SJCRH30 (cell line): ENCODE measurements at places on chromosomes 1 and 21. TPM values are rescaled to one million over a fixed set of nuclear protein-coding genes. Genes with fewer than 3 reads are reported as not detected.
A peak's percentile ranks its signal among the peaks of the same experiment; 100 is the strongest.

CDA gene
- not detected in 2 replicates for total RNA-seq

AMY2B gene
- 0.26 and 0.43 TPM in 2 replicates for total RNA-seq

TMEM9 gene
- total RNA-seq: 83.5 and 87.4 TPM in 2 replicates

ZMPSTE24 gene
- total RNA-seq: 58.4 and 63.9 TPM in 2 replicates

PRR9 gene
- total RNA-seq: not detected in 2 replicates

SH2D2A gene
- total RNA-seq: 0.30 TPM in 1 of 2 replicates, not detected in the other

SH2D5 gene
- total RNA-seq: 8.4 and 10.7 TPM in 2 replicates

SLC22A15 gene
- total RNA-seq: not detected in 2 replicates

SAMD11 gene
- total RNA-seq: 39.0 and 39.2 TPM in 2 replicates

TP73 gene
- 13.1 and 14.9 TPM in 2 replicates for total RNA-seq

SLFNL1 gene
- total RNA-seq: 0.18 and 0.26 TPM in 2 replicates

- H3K27me3 ChIP-seq: no peaks in the 10 kb centered on the region
- peaks cover 7% of the 10 kb centered on the region; the same call in 1 of the 2 replicates for H3K36me3 ChIP-seq
- no peak for DNase-seq
These were observed 14.9 kb upstream of the CD101 start for GRCh38 chr1:116986421-116987255.

GRCh38 chr1:112729909-112730308 lies 14.8 kb upstream of the PPM1J start:
- no peaks in the 10 kb centered on the region for H3K36me3 ChIP-seq
- H3K4me3 ChIP-seq: no peak overlapping the region
- DNase-seq: no peak
- H3K4me1 ChIP-seq: no peaks in the 10 kb centered on the region
- 0 out of 2 replicates have a peak, but pooled peaks cover 3% of the 10 kb centered on the region for H3K27me3 ChIP-seq

DNA sequence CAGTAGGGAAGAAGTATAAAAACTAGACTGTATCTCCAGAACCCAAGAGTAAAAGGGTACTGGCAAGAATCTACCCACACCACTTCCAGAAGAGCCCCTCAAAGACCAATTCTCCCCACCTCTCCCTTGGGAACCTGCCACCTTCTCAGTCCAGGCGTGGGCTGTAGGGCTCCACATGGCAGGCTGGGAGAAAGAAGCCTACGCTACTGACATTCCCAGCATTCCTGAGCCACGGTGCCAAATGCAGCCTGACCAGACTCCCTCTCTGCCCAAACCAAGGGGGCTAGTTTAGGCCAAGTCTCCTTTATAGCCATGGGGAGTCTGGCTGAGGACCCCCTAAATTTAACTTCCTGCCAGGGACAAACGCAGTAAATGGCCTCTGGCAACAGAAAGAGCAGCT lies 2.0 kb downstream of the UBE2Q1 start:
- no peak for DNase-seq
- H3K27me3 ChIP-seq: no peaks in the 10 kb centered on the region
- peaks cover 2% of the 10 kb centered on the region; the same call in 1 of the 2 replicates for H3K4me1 ChIP-seq
- H3K4me3 ChIP-seq: peak overlapping the region; percentile 89
- H3K36me3 ChIP-seq: peaks cover 46% of the 10 kb centered on the region

DNA sequence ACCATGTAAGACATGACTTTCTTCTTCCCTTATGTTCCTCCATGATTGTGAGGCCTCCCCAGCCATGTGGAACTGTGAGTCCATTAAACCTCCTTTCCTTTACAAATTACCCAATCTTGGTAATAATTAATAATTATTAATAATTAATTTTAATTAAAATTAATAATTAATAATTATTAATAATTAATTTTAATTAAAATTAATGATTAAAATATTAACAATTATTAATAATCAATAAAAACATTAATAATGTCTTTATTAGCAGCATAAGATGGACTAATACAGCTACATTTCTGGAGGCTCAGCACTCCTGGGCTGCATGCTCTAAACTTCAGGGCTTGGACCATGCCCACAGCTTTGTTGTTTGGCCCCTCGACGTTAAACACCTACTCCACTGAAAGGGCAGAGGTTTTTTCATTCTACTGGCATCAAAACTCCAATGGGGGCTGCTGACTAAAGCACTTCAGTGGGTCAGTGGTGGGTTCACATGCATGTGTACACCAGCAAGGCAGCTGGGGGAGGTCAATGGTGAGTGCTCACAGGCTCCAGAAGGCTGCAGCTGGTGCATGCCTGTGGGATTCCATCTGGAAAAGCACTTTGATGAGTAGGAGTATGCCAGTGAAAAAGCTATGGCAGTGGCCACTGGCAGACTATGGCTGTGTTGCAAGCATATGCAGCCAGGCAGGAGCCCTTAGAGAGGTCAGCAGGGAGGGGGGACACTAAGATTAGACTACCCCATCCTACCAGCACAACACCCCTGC lies 561.3 kb downstream of the NCAM2 start:
- no peaks in the 10 kb centered on the region for H3K27me3 ChIP-seq
- no peak for DNase-seq
- no peaks in the 10 kb centered on the region for H3K36me3 ChIP-seq
- H3K4me1 ChIP-seq: no peaks in the 10 kb centered on the region
- no peak overlapping the region for H3K4me3 ChIP-seq
- H3K27ac ChIP-seq: no peak overlapping the region

- H3K27me3 ChIP-seq: no peaks in the 10 kb centered on the region
- H3K4me3 ChIP-seq: no peak overlapping the region
- no peaks in the 10 kb centered on the region for H3K4me1 ChIP-seq
- no peak overlapping the region for H3K27ac ChIP-seq
These were observed 11.2 kb downstream of the RPL5 start for GRCh38 chr1:92843046-92843423.

DNA sequence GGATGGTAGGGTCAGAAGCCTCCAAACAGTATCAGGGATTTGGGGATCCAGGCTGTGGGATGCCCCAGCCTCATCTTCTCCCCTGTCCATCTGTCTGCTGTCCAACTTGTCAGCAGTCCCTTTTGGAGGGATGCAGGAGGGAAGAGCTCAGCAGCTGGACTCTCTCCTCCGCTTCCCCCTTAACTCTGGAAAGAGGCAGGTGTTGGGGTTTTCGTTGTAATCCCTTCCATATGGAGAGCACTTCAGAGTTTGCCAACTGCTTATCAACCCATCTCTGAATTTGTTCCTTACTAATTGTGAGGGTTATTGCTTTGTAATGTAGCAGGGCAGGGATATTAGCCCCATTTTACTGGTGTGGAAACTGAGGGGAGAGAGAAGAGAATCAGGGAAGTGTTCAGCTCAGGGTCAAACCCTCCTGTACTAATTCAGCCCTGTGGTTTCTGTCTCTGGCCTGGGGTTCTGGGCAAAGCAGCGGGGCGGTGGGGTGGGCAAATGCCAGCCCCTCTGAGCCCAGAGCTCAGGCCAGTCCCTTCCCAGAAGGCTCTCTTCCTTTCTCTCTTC lies 3.2 kb downstream of the CITED4 start:
- H3K27me3 ChIP-seq: no peaks in the 10 kb centered on the region
- no peak overlapping the region for H3K27ac ChIP-seq
- no peaks in the 10 kb centered on the region for H3K36me3 ChIP-seq
- peaks cover 25% of the 10 kb centered on the region for H3K4me1 ChIP-seq

GRCh38 chr1:14937288-14937949 lies 216.1 kb upstream of the TMEM51 start:
- DNase-seq: no peak
- H3K36me3 ChIP-seq: no peaks in the 10 kb centered on the region
- no peak overlapping the region for H3K4me3 ChIP-seq
- no peak overlapping the region for H3K27ac ChIP-seq

GRCh38 chr1:188006354-188006753 lies 1177.6 kb downstream of the PLA2G4A start:
- no peak overlapping the region for H3K27ac ChIP-seq
- H3K27me3 ChIP-seq: no peaks in the 10 kb centered on the region
- no peaks in the 10 kb centered on the region for H3K36me3 ChIP-seq
- DNase-seq: no peak
- H3K4me3 ChIP-seq: no peak overlapping the region
- H3K4me1 ChIP-seq: no peaks in the 10 kb centered on the region

- H3K4me1 ChIP-seq: no peaks in the 10 kb centered on the region
- no peak overlapping the region for H3K27ac ChIP-seq
- H3K36me3 ChIP-seq: no peaks in the 10 kb centered on the region
- H3K4me3 ChIP-seq: no peak overlapping the region
- H3K27me3 ChIP-seq: no peaks in the 10 kb centered on the region
These were observed 49.2 kb upstream of the PAX7 start for GRCh38 chr1:18581420-18581880.

GRCh38 chr1:217435204-217435603 lies 195.7 kb downstream of the GPATCH2 start:
- no peak overlapping the region for H3K4me3 ChIP-seq
- no peak overlapping the region for H3K27ac ChIP-seq
- H3K4me1 ChIP-seq: no peaks in the 10 kb centered on the region
- H3K36me3 ChIP-seq: 0 out of 2 replicates have a peak, but pooled peaks cover 4% of the 10 kb centered on the region

- H3K36me3 ChIP-seq: peaks cover 14% of the 10 kb centered on the region; the same call in 1 of the 2 replicates
- H3K4me1 ChIP-seq: no peaks in the 10 kb centered on the region
- peak; percentile 31 for DNase-seq
These were observed 55.6 kb downstream of the CLSTN1 start for GRCh38 chr1:9767964-9768668.

- H3K4me3 ChIP-seq: no peak overlapping the region
- 0 out of 2 replicates have a peak, but pooled peaks cover 7% of the 10 kb centered on the region for H3K27me3 ChIP-seq
- DNase-seq: no peak
- no peak overlapping the region for H3K27ac ChIP-seq
- no peaks in the 10 kb centered on the region for H3K36me3 ChIP-seq
These were observed 4.7 kb upstream of the DENND2D start for GRCh38 chr1:111204983-111205713.

DNA sequence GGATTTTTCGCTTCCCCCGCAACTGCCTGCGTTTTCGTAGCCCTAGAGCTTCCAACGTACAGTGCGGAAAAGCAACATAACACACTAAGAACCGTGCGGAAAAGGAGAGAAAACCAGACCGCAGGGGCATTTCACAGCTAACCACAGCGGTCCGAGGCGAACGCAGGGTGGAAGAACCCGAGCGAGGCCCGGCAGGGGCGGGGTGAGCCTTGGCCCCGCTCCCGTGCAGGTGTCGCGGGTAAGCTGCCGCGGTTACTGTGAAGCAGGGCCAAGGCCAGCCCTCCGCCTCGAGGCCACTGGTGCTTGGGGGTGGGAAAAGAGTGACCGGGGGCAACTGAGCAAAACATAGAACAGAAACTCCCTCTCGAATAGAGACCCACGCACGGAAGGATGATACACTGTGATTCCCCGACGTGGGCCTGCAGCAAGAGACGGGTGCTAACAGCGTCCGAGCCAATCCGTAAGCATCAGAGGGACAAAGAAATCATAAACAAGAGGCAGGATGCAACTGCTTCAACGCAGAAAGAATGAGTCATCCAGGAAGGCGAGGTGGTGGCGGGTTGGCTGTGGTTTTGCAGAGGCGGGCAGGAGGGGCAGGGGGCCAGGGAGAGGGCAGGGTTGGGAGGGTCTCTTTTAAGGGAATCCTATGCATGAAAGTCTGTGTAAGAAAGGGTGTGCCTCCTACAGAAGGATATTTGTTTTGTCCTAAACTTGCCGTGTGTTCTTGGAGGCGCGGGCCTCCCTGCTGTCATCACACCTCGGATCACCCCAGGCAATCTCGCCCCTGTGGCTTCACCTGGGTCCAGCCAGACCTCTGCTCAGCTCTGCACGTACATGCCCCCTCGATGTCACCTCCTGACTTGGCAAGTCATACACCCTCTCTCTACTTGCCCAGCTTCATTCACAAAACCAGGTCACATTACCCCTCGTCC lies 7.3 kb downstream of the GNG4 start:
- peak overlapping the region; percentile 37 for H3K4me3 ChIP-seq
- H3K4me1 ChIP-seq: no peaks in the 10 kb centered on the region
- DNase-seq: peak; percentile 23
- no peaks in the 10 kb centered on the region for H3K27me3 ChIP-seq
- H3K27ac ChIP-seq: no peak overlapping the region; the same call in 1 of the 2 replicates

- no peak overlapping the region for H3K27ac ChIP-seq
- no peaks in the 10 kb centered on the region for H3K27me3 ChIP-seq
- DNase-seq: peak; percentile 17
- H3K4me1 ChIP-seq: no peaks in the 10 kb centered on the region
- no peak overlapping the region for H3K4me3 ChIP-seq
These were observed 43.4 kb upstream of the RHOU start for GRCh38 chr1:228691926-228692325.

DNA sequence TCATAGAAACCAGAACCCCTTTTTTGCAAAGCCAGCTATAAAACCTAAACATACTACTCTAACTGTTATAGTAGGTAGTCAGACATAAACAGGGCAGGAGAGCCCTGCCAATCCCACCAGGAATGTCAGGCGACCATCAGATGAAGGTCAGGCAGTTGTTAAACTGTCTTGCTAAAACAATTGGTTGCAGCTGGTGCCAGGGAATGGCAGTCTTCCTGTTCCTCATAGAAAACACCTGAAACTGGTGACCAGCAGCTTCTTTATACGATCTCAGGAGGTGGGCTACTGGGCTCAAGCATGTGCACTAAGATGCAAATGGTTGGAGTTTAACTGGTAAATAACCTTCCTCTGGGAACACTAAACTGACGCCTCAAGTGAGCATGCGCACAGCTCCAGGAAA lies 224.1 kb downstream of the COL11A1 start:
- H3K27me3 ChIP-seq: no peaks in the 10 kb centered on the region
- DNase-seq: no peak
- H3K27ac ChIP-seq: no peak overlapping the region

DNA sequence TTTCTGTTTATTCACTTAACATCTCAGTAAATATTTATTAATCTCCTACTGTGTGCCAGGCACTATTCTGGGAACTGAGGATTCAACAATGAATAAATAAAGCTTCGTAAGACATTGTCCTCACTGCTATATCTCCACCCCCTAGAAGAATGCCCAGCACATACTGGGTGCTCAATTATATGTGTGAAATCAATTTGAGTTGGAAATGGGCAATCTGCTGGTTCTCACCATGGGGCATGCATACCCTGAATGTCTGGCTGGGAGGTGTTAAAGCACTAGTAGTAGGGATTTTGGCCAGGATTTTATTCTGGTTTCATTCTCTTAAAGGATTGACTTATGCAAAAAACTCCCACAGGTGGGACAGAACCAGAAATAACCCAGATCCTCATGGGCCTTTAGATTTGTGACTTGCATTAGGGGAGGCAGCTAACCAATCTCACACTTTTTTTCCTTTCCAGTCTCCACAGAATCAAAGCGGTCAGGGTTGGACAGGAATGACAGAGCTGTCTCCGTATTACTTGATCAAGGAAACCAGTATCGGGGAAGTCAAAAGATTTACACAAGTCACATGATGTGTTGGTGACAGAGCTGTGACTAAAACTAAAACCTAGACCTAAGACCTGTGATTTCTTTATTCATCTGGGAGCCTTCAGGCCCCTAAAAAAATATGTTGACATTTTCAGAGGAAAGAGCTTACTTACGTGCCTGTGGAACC lies 12.8 kb downstream of the GFI1 start:
- H3K27ac ChIP-seq: no peak overlapping the region
- no peaks in the 10 kb centered on the region for H3K36me3 ChIP-seq
- H3K27me3 ChIP-seq: no peaks in the 10 kb centered on the region
- DNase-seq: no peak
- no peak overlapping the region for H3K4me3 ChIP-seq

GRCh38 chr1:11736746-11737639 lies 1.1 kb downstream of the AGTRAP start:
- no peaks in the 10 kb centered on the region for H3K36me3 ChIP-seq
- H3K4me1 ChIP-seq: peaks cover 10% of the 10 kb centered on the region
- no peaks in the 10 kb centered on the region for H3K27me3 ChIP-seq
- peak overlapping the region; percentile 74 for H3K4me3 ChIP-seq
- H3K27ac ChIP-seq: peak overlapping the region; percentile 21; the same call in 1 of the 2 replicates
